ENCODE measurements at places on chromosomes 2 and 18. TPM values are rescaled to one million over a fixed set of nuclear protein-coding genes. Genes with fewer than 3 reads are reported as not detected.

The TMEM169 gene
- polyA plus RNA-seq: 14.0 TPM

The GPR39 gene
- polyA plus RNA-seq: 3.3 TPM

The DHRS9 gene
- polyA plus RNA-seq: 0.68 TPM

The MOGAT1 gene
- polyA plus RNA-seq: 0.27 TPM

The ARHGAP28 gene
- 60.3 TPM for polyA plus RNA-seq

The DIPK1C gene
- polyA plus RNA-seq: 0.10 TPM

The WNT10A gene
- 0.45 TPM for polyA plus RNA-seq

The ALS2 gene
- 38.5 TPM for polyA plus RNA-seq

The DSG1 gene
- 0.05 TPM for polyA plus RNA-seq

The SPR gene
- polyA plus RNA-seq: 8.5 TPM

The CYTIP gene
- polyA plus RNA-seq: 1.7 TPM

All from left kidney (tissue), 8 donors.